GM23248 (cell line): ENCODE measurements at places on chromosomes 2 and 18. TPM values are rescaled to one million over a fixed set of nuclear protein-coding genes. Genes with fewer than 3 reads are reported as not detected.

The C2orf76 gene
- 3.0 and 6.1 TPM in 2 replicates for total RNA-seq

The GBX2 gene
- not detected in 2 replicates for total RNA-seq

DNA sequence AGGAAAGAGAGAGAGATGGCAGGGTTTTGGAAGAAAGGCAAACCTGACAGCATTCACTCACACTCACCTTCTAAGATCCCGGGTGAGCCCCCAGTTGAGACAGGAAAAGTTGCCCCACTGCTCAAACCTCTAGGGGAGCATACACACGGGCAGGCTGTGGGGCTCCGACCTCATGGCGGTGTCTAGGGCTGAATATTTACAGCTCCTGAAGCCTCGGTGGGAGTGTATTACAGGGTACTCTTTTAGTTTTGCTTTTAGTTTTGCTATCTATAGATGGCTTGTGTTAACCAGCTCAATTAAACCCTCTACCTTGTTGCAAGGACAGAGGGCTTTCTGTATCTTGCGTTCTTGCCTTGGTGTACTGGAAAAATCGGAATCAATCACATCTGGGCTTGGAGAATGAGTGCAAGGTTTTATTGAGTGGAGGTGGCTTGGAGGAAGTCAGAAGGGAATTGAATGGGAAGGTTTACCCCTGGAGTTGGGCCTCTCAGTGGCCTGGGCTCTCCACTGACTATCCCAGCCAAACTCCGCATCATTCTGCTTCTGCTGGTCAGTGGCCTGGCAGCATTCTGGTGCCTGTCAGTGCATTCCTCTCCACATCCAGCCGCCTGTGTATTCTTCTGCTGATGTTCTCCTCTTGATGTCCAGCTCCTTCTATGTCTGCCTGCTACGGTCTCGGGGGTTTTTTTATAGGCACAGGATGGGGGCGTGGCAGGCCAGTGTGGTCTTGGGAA, 10.1 kb upstream of the IFIH1 start:
- DNase-seq = no peak

- no peak for DNase-seq
These were observed 32.1 kb upstream of the NCKAP5 start for GRCh38 chr2:133600266-133600928.

The TDRD15 gene
- not detected in 2 replicates for total RNA-seq

The MYO5B gene
- not detected in 2 replicates for total RNA-seq

The BOLL gene
- total RNA-seq = not detected in 2 replicates

The PAIP2B gene
- total RNA-seq = under 0.01 TPM in 2 replicates

GRCh38 chr2:29212009-29212408, 96.8 kb downstream of the CLIP4 start:
- peak; percentile 33 for DNase-seq

GRCh38 chr2:159476329-159476728, 140.0 kb downstream of the BAZ2B start:
- DNase-seq = peak; percentile 20

GRCh38 chr2:205759257-205759656, 77.0 kb downstream of the NRP2 start:
- no peak for DNase-seq

The KHK gene
- not detected in 2 replicates for total RNA-seq

The STON1 gene
- total RNA-seq = 4.9 and 5.6 TPM in 2 replicates

DNA sequence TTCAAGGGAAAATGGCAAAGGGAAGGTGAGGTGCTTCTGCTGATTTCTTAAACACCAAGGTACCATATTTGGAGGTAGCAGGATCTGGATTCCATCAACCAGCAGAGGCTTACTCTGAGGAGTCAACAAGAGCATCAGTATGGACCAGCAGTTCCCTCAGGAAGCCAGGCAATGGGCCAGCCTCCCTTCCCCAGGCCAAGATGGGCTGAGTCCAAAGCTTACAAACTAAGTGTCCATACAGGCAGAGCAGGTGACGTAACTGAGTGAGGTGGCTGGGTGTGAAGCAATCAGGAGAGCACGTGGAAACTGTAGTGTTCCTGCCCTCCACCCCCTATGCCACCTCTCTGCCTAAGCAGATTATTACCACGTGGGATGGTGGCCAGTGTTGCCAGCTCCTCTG, 134.2 kb upstream of the HNRNPA3 start:
- DNase-seq = peak; percentile 73

DNA sequence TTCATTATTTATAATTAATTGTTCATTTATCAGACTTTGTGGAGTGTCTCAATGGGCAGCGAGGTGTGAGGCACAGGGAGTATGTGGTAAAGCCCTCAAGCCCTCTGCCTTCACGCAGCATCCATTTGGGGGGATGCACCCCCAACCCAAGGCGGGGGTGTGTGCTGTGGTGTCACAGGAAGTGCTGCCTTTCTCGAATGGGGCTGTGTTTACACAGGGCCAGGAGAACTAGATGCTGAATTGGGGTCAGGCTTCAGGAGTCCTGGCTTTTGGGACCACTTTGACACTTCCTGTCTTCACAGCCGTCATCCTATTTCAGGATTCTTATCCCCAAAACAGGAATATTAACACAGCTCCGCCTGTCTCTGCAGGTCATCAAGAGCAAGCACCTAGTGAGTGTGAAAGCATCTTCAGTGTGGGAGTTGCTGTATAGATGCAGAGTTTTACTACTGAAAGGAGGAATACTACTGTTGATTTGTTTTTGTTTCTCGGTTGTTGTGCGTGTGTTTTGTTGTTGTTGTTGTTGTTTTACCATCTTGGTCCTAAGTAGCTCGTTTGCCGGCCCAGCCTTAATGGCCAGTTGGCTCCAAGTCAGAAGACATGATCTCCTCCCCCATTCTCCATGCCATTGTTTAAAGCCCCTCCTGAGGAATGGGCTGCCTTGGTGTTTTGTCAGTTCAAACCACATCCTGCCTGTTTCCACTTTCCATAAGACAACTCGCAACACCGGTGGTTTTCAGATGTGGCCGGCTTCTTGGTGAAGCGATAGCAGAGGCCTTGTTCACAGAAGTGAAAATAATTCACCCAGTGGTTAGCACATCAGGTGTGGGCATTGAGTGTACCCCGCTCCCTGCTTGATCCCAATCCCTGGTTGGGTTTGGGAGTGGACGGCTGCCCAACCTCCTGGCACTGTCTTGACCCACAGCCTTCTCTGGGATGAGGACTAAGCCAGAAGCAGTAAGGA, 221.3 kb downstream of the BCL2 start:
- no peak for DNase-seq

GRCh38 chr2:25684577-25685473, 11.4 kb upstream of the DTNB start:
- no peak for DNase-seq

DNA sequence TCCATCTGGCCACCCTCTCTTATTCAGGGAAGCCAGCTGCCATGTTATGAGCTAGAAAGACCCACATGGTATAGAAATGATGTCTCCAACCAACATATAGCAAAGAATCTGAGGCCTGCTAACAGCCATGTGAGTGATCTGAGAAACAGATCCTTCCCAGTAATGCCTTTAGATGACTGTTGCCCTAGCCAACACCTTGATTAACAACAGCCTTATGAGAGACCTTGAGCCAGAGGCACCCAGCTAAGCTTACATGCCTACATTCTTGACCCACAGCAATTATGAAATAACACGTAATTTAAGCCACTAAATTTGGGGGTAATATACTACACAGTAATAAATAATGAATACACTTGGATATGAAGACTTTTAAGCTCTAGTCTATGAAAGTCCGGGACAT, 13.0 kb downstream of the KANSL1L start:
- DNase-seq = no peak

DNA sequence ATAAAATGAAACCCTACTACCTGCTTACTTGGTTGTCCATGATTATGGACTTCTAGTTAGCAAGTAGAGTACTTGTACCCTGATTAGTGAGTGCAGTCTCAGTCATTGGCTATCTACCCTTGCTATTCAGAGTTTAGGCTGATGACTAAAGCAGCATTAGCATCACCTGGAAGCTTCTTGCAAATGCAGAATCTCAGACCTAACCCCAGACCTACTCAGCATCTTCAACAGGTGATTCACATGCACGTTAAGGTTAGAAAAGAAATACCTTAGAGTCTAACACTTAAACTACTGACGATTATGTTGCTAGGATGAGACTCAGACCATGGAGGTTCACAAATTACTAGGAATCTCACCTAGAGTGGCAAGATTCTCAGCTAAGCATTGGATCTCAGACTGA, 399.9 kb upstream of the FANCL start:
- no peak for DNase-seq

GRCh38 chr2:73386894-73387636, 1.4 kb downstream of the ALMS1 start:
- DNase-seq = peak; percentile 4

- DNase-seq = peak; percentile 23
These were observed 33.0 kb upstream of the GATA6 start for GRCh38 chr18:22136395-22136794.

GRCh38 chr2:72367530-72368225, 220.0 kb upstream of the CYP26B1 start:
- peak; percentile 94 for DNase-seq

The INHA gene
- 0.11 TPM in 1 of 2 replicates, not detected in the other for total RNA-seq

The PLEKHA3 gene
- total RNA-seq = 5.6 and 9.4 TPM in 2 replicates

- no peak for DNase-seq
These were observed 144.3 kb downstream of the CHST9 start for GRCh38 chr18:27040796-27041195.

GRCh38 chr18:48749768-48750167, 201.0 kb downstream of the SMAD7 start:
- peak; percentile 92 for DNase-seq

The RTP5 gene
- total RNA-seq = not detected in 2 replicates

The RAPH1 gene
- 83.9 and 144 TPM in 2 replicates for total RNA-seq

GRCh38 chr2:219511547-219512325, 2.5 kb upstream of the ASIC4 start:
- DNase-seq = no peak

GRCh38 chr2:103615611-103616105, 853.8 kb downstream of the TMEM182 start:
- no peak for DNase-seq

The UGT1A8 gene
- total RNA-seq = not detected in 2 replicates

The SIX3 gene
- total RNA-seq = not detected in 2 replicates

DNA sequence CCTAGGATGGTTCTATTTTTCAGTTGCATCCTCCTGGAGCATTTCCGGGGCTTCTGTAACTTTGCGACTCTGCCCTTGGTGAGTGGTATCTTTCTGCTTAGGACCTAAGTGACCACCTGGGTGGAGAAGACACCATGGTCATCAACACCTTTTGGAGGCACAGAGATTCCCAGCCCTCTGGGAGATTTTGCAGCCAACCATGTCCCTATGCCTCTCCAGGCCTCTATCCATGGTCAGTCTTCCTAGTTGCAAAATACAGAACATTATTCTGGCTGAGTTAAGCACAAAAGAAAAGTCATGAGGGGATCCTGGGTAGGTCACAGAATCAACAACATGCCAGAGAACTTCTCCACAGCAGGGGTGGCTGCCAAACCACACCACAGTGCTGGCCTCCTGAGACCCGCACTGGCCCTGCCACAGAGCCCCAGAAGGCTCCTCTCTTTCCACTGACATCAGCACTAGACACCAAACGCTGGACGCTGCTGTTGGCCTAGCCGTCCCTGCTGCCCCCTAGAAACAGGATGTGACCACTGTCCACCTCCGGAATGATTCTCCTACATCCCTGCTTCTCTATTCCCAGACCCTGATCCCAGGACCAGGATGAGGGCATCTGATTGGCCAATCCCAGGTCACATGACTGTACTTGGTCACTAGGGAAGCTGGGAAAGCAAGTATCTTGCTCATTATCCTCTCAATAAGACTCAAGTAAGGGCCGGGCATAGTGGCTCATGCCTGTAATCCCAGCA, 47.7 kb downstream of the SMAD7 start:
- DNase-seq = peak; percentile 44

GRCh38 chr2:186256540-186256939, 229.5 kb upstream of the ZC3H15 start:
- DNase-seq = peak; percentile 56

The SLC4A5 gene
- total RNA-seq = 0.32 and 0.38 TPM in 2 replicates

The TOGARAM2 gene
- not detected in 2 replicates for total RNA-seq

The OSBPL6 gene
- 6.3 and 8.9 TPM in 2 replicates for total RNA-seq

DNA sequence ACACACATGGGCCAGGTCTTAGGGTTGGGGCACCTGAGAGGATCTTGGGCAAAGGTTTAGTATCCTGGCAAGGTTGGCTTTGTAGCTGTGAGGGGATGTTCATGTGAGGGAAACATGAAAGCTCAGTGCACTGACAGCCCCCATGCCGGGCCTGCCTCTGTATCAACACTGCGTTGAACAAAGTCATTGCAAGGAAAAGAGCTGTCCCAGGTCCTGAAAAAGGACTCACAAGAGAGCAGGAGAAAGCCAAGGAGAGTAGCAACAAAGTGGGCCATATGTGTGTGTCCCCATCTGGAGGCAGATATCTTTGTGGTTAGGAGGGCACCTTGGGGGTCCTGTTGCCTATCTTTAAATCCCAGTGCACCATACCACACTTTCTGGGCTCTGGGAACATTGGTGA, 237.8 kb upstream of the THSD7B start:
- peak; percentile 29 for DNase-seq

The CHRNA1 gene
- total RNA-seq = not detected in 2 replicates

DNA sequence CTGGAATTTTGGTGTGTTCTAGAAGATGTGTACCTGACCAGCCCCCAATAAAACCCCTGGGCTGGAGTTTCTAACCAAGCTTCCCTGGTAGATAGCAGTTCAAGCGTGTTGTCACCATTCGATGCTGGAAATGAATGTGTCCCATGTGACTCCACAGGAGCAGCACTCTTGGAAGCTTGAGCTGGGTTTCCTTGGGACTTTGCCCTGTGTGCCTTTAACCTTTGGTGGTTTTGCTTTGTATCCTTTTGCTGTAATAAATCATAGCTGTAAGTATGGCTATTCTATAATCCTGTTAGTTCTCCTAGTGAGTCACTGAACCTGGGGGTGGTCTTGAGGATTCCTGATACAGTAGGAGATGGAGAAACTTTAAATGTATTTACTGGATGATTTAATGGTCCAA, 65.2 kb downstream of the KLHL14 start:
- no peak for DNase-seq

The AQP12A gene
- total RNA-seq = not detected in 2 replicates

GRCh38 chr2:119012345-119013301, 70.6 kb downstream of the MARCO start:
- no peak for DNase-seq

DNA sequence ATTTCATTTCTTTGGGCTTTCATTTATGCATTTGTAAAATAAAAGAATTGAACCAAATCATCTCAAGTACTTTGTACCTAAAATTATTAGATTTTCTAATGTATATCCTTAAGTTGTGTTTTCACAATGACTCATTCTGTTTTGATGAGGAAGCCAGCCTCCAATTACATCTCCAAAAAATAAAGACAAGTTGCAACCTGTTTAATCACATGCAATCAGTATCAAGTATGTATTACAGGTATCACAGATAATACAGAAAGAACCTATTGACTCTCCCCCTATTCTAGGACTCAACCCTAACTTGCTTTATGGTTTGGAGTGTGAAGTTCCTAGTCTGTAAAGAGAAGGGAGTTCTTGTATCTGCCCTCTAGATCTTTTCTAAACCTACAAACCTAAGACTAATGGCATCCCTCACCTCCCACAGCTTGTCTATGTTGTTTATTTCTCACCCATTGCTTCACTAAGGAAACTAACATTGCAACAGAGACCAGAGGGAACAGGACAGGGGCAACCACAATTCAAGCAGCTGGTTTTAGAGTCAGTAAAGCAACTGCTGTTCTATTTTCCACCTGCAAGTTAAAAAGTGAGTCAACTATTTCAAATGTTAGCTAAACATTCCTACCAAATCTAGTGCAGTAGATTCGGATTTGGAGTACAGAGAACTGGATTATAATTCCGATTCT, 141.1 kb upstream of the ETAA1 start:
- DNase-seq = peak; percentile 44
